ENCODE measurements at places on chromosomes 13 and 19.

- H3K36me3 ChIP-seq = no peaks in the 10 kb centered on the region
- H3K27me3 ChIP-seq = no peaks in the 10 kb centered on the region
- no peak overlapping the region for H3K4me3 ChIP-seq
- no peaks in the 10 kb centered on the region for H3K4me1 ChIP-seq
- no peak overlapping the region for H3K27ac ChIP-seq
Measured at GRCh38 chr13:84802073-84802472, 919.8 kb upstream of the SLITRK1 start.

DNA sequence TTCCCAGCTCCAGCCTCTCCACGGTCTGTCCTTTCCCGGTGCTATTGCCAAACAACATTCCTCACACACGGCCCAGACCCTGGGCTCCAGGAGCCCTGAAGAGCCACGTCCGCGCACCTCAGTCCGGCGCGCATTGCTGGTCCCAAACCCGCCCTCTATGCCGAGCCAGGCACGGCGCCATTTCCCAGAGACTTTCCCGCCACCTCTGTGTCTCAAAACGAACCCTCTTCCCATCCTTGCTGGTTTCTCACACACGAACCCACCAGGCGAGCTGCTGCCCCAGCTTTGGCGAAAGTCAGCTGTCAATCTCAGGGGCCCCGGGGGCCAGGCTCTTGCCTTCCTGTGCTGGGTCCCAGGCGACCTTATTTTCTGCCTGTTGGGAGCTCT, 28.0 kb upstream of the F7 start:
- H3K27me3 ChIP-seq = no peaks in the 10 kb centered on the region
- no peaks in the 10 kb centered on the region for H3K36me3 ChIP-seq
- H3K4me3 ChIP-seq = no peak overlapping the region
- H3K27ac ChIP-seq = no peak overlapping the region
- DNase-seq = no peak

DNA sequence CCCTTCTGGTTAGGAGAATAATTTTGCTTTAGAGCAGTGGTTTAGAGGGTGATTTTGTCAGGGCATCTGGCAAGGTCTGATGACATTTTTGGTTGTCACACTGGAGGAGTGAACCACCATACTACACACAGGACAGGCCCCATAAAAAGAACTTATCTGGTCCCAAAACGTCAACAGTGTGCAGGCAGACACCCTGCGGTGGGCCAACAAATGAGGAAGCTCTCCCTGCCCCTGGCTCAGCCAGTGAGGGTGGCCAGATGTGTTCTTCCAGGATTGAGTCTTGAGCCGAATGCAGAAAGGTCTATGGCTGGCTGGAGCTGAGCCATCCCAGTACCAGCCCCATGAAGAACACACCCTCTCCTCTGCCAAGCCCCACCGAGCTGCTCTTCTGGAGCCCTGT, 149.2 kb downstream of the MIPEP start:
- H3K4me3 ChIP-seq = no peak overlapping the region
- H3K4me1 ChIP-seq = peaks cover 12% of the 10 kb centered on the region
- no peaks in the 10 kb centered on the region for H3K36me3 ChIP-seq
- no peak for DNase-seq
- no peaks in the 10 kb centered on the region for H3K27me3 ChIP-seq

GRCh38 chr19:10742476-10742875, 24.6 kb downstream of the DNM2 start:
- no peaks in the 10 kb centered on the region for H3K36me3 ChIP-seq
- H3K4me3 ChIP-seq = no peak overlapping the region
- H3K27me3 ChIP-seq = no peaks in the 10 kb centered on the region
- DNase-seq = no peak
- peak overlapping the region; percentile 96 for H3K27ac ChIP-seq
- peaks cover 22% of the 10 kb centered on the region for H3K4me1 ChIP-seq

- no peaks in the 10 kb centered on the region for H3K4me1 ChIP-seq
- H3K27ac ChIP-seq = peak overlapping the region; percentile 20
- H3K4me3 ChIP-seq = peak overlapping the region; percentile 86
- no peaks in the 10 kb centered on the region for H3K36me3 ChIP-seq
- DNase-seq = peak; percentile 44
- H3K27me3 ChIP-seq = peaks cover 56% of the 10 kb centered on the region
Measured at GRCh38 chr13:71866335-71867130, 471 bp downstream of the DACH1 start.

DNA sequence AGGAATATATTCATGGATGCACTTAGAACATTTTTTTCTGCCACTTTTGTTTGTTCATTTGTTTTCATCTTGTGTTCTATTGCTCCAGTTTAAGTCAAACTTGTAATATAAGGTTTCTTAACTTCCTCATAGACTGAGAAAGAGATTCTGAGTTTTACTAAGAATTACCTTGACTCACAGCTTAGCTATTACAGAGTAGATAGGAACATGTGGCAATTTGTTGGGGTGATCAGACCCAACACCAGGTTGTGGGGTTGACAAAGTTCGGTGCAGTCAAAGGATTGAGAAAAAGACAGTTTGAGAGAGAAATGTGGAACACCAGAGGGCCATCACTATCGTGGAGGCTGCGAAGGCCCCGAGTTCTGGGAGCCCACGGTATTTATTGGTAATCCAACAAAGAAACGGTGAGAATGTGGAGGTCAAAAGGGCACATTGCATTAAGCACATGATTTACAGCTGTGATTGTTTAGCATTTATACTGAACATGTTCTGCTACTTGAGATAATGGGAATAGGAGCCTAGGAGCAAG, 2526.0 kb downstream of the PCDH9 start:
- H3K4me3 ChIP-seq = no peak overlapping the region
- H3K4me1 ChIP-seq = peaks cover 8% of the 10 kb centered on the region
- peak overlapping the region; percentile 43 for H3K27ac ChIP-seq
- H3K36me3 ChIP-seq = no peaks in the 10 kb centered on the region
- DNase-seq = peak; percentile 13

GRCh38 chr19:35609851-35610353, 2.6 kb upstream of the HAUS5 start:
- no peak overlapping the region for H3K27ac ChIP-seq
- no peaks in the 10 kb centered on the region for H3K4me1 ChIP-seq
- H3K4me3 ChIP-seq = no peak overlapping the region
- H3K27me3 ChIP-seq = no peaks in the 10 kb centered on the region
- DNase-seq = no peak

- no peaks in the 10 kb centered on the region for H3K36me3 ChIP-seq
- no peak for DNase-seq
- no peak overlapping the region for H3K4me3 ChIP-seq
- peaks cover 31% of the 10 kb centered on the region for H3K4me1 ChIP-seq
Measured at GRCh38 chr19:19480688-19481087, 34.7 kb downstream of the TSSK6 start.

DNA sequence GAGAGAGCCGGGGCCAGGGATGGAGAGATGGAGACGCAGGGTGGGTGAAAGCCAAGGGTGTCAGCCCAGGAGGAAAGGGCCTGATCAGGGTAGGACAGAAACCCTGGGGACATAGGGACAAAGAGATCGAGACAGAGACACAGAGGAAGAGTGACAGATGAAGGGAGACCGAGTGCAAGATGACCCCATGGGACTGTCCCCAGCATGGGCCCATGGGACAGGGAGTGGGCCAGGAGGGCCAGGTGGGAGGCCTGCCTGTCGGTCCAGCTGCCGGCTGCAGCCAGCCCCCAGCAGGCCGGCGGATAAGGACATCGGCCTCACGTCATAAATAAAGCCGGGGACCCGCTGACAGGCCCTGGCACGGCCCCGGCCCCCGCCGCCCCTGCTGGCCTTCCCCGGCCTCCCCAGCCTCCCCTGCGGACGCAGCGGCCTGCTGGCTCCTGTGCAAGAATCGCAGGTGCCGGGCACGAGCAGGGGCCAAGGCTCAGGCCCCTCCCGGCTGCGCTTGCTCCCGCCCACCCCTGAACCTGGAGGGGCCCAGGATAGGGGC, 6.3 kb downstream of the REX1BD start:
- no peak for DNase-seq
- peak overlapping the region; percentile 27 for H3K4me3 ChIP-seq
- H3K4me1 ChIP-seq = peaks cover 17% of the 10 kb centered on the region
- H3K36me3 ChIP-seq = no peaks in the 10 kb centered on the region
- H3K27me3 ChIP-seq = peaks cover 21% of the 10 kb centered on the region

DNA sequence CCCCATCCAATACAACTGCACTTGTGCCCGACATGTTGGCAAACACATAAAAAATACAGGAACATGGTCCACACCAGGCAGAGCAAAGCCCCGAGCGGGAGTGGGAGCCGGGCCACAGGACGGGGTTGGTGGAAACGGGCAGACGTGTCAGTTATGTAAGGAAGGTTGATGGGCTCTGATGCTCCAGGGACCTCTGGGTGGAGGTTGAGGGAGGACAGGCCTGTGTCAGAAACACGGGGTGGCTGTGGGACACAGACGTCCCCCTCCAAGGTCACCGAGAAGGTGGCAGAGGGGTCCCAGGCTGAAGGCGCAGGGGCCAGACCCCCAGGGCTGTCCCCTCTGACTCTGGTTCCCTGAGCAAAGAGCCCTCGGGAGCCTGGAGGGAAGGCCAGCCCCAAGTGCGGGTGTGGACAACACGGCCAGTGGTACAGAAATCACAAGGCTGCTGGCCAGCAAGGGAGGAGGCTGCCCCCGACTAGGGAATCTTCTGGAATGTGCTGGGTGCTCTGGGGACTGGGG, 31.4 kb upstream of the C13orf46 start:
- H3K27ac ChIP-seq = peak overlapping the region; percentile 78
- no peak overlapping the region for H3K4me3 ChIP-seq
- H3K27me3 ChIP-seq = no peaks in the 10 kb centered on the region
- DNase-seq = no peak
- peaks cover 4% of the 10 kb centered on the region for H3K4me1 ChIP-seq
- no peaks in the 10 kb centered on the region for H3K36me3 ChIP-seq

DNA sequence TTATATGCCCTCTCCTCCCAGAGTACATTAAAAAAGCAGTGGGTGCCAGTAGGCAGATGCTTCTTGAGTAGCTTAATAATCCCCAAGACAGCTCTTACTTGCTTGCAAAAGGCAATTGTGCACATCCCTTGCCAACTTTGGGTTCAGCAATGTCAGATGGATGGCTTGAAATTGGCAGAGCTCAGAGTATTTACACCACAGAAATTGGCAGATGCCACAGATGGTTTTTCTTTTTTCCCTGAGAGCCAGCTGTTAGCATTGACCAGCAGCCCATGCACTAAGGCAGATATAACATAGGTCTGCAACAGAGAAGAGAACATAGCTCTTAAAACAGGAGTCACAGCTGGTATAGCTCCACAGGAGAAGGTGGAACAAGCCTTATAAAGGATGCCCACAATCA, 18.4 kb upstream of the RNASEH2B start:
- no peaks in the 10 kb centered on the region for H3K27me3 ChIP-seq
- peaks cover 7% of the 10 kb centered on the region for H3K4me1 ChIP-seq
- H3K4me3 ChIP-seq = no peak overlapping the region

- H3K27me3 ChIP-seq = no peaks in the 10 kb centered on the region
- DNase-seq = peak; percentile 18
- H3K4me1 ChIP-seq = no peaks in the 10 kb centered on the region
- H3K36me3 ChIP-seq = no peaks in the 10 kb centered on the region
- no peak overlapping the region for H3K27ac ChIP-seq
Measured at GRCh38 chr13:41905600-41906254, 55.2 kb downstream of the VWA8 start.

DNA sequence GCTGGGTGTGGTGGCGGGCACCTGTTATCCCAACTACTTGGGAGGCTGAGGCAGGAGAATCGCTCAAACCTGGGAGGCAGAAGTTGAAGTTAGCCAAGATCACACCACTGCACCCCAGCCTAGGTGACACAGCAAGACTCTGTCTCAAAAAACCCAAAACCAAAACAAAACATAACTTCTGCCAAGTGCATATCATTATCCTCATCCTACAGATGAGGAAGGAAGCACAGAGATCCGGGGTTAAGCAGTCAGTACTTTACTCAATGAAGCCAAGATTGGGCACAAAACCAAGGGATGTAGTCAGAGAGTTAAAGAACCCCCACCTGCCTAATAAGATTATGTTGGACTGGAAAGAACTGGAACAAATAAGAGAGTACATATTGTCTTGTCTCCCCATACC, 5.5 kb upstream of the TMTC4 start:
- H3K36me3 ChIP-seq = no peaks in the 10 kb centered on the region
- H3K27me3 ChIP-seq = peaks cover 6% of the 10 kb centered on the region
- no peak overlapping the region for H3K27ac ChIP-seq
- H3K4me1 ChIP-seq = no peaks in the 10 kb centered on the region
- H3K4me3 ChIP-seq = no peak overlapping the region

DNA sequence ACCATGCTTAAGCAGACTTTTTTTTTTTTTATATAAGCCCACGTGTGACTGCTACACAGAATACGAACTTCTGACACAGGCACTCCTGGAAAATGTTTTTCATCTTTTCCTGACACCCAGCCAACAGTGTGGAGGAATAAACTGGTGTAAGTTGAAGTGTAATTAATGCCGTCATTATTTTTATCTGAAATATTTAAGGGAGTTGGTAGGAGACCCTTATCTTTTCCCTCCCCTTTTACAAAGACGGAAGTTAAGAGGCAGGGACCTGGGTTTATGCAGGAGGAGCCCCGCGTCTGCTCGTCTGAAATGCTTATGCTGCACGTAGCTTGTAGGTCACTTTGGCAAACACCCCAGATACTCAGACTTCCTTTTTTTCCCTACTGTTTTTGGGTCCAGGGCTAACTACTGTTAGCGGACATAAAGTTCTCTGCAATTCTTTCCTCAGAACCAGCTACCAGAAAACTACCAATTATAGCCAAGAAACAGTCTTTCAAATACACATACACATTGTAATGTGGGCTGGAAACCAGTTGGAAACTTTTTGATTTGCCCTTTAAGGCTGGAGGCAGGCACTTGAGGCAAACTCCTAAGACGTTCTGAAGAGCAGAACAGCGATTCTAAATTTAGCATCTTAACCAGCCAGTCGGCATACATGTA, 50.8 kb downstream of the EFNB2 start:
- H3K36me3 ChIP-seq = no peaks in the 10 kb centered on the region
- no peak for DNase-seq

GRCh38 chr13:114324334-114324733, 10.0 kb downstream of the CHAMP1 start:
- no peaks in the 10 kb centered on the region for H3K27me3 ChIP-seq
- no peak overlapping the region for H3K4me3 ChIP-seq
- H3K4me1 ChIP-seq = peaks cover 12% of the 10 kb centered on the region

GRCh38 chr19:38194061-38194701, 29.8 kb downstream of the DPF1 start:
- no peaks in the 10 kb centered on the region for H3K27me3 ChIP-seq
- no peaks in the 10 kb centered on the region for H3K4me1 ChIP-seq
- DNase-seq = no peak
- no peak overlapping the region for H3K27ac ChIP-seq

- H3K27ac ChIP-seq = no peak overlapping the region
- H3K36me3 ChIP-seq = no peaks in the 10 kb centered on the region
- no peaks in the 10 kb centered on the region for H3K27me3 ChIP-seq
- no peak for DNase-seq
- H3K4me1 ChIP-seq = no peaks in the 10 kb centered on the region
- H3K4me3 ChIP-seq = no peak overlapping the region
Measured at GRCh38 chr13:43942286-43942685, 62.6 kb downstream of the LACC1 start.

- H3K36me3 ChIP-seq = no peaks in the 10 kb centered on the region
- H3K4me1 ChIP-seq = no peaks in the 10 kb centered on the region
- no peak for DNase-seq
- H3K4me3 ChIP-seq = no peak overlapping the region
Measured at GRCh38 chr19:13398780-13399726, 107.2 kb downstream of the CACNA1A start.
